Gastrocnemius medialis (tissue), 4 donors: ENCODE measurements at places on chromosomes 4 and X. TPM values are rescaled to one million over a fixed set of nuclear protein-coding genes. Genes with fewer than 3 reads are reported as not detected.

GRCh38 chrX:136166221-136166855 is 19.0 kb downstream of the FHL1 start:
- peaks cover 24% of the 10 kb centered on the region for H3K4me1 ChIP-seq
- peak overlapping the region; percentile 54 for H3K27ac ChIP-seq
- no peaks in the 10 kb centered on the region for H3K27me3 ChIP-seq

GRCh38 chr4:100657187-100657586 is 139.4 kb upstream of the EMCN start:
- no peaks in the 10 kb centered on the region for H3K4me1 ChIP-seq
- no peak for DNase-seq
- H3K27me3 ChIP-seq = no peaks in the 10 kb centered on the region

GRCh38 chr4:1510931-1511330 is 104.7 kb upstream of the NKX1-1 start:
- H3K36me3 ChIP-seq = no peaks in the 10 kb centered on the region
- H3K4me1 ChIP-seq = no peaks in the 10 kb centered on the region
- peak overlapping the region; percentile 21 for H3K4me3 ChIP-seq
- H3K27ac ChIP-seq = no peak overlapping the region
- DNase-seq = no peak

DNA sequence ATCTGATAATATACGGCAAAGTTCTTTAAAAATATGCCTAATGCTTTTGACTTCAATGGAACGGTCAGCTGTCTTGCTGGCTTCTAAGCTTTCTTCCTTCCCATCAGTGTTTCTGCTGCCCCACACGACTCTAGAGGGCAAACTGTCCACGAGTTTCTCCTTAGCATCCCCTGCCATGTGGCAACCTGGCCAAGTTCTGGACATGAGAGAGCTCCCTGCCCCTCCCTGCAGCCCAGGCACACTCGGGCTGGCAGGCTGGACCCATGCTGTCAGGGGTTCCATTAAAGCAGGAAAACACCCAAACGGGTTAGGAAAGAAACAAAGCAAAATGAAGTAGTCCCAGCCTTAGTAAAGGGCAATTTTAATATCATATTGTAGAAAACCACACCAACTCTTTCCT is 38.8 kb downstream of the KDR start:
- no peak overlapping the region for H3K4me3 ChIP-seq
- H3K27me3 ChIP-seq = no peaks in the 10 kb centered on the region
- no peak for DNase-seq
- peaks cover under 1% of the 10 kb centered on the region for H3K4me1 ChIP-seq
- no peak overlapping the region for H3K27ac ChIP-seq
- H3K36me3 ChIP-seq = no peaks in the 10 kb centered on the region

- no peak for DNase-seq
- no peak overlapping the region for H3K4me3 ChIP-seq
- H3K36me3 ChIP-seq = no peaks in the 10 kb centered on the region
- H3K27ac ChIP-seq = no peak overlapping the region
- no peaks in the 10 kb centered on the region for H3K27me3 ChIP-seq
Measured at GRCh38 chr4:168151327-168151726, 59.0 kb downstream of the ANXA10 start.

- no peak overlapping the region for H3K4me3 ChIP-seq
- no peaks in the 10 kb centered on the region for H3K4me1 ChIP-seq
- no peaks in the 10 kb centered on the region for H3K36me3 ChIP-seq
- H3K27me3 ChIP-seq = no peaks in the 10 kb centered on the region
- no peak for DNase-seq
Measured at GRCh38 chrX:69029771-69030170, 135.5 kb downstream of the PJA1 start.

The RBM46 gene
- total RNA-seq = not detected

The SSX4 gene
- total RNA-seq = not detected

The PPID gene
- 36.0 TPM for total RNA-seq

The AREG gene
- 56.1 TPM for total RNA-seq

- H3K4me1 ChIP-seq = no peaks in the 10 kb centered on the region
- DNase-seq = no peak
- no peaks in the 10 kb centered on the region for H3K27me3 ChIP-seq
- H3K4me3 ChIP-seq = no peak overlapping the region
- H3K36me3 ChIP-seq = no peaks in the 10 kb centered on the region
Measured at GRCh38 chr4:189767941-189768340, 172.7 kb upstream of the FRG1 start.

DNA sequence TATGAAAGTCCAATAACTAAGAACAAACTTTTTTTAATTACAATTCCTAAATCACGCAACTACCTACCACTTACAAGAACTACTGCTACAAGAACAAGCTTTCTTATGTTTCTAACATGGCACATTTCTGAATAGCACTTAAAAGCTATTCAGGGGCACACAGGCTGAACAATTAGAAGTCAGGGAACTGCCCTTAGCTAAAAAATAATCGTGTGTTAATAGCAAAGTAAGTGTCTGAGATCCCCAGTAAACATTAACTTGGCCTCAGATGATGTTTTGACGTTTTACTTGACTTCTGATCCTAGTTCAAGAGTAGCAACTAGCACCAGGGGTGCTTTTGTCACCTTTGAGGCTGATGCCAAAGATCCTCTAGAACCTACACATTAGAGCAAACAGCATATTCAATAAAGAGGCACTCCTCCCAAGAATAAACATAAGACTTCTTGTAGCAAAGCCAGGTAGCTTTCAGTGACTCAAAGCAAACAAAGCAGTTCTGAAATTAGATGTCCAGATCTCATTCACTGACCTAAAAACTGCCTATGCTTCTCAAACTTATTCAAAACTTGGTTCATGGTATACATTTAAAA is 16.2 kb downstream of the SPOCK3 start:
- H3K27ac ChIP-seq = no peak overlapping the region
- H3K4me3 ChIP-seq = no peak overlapping the region
- H3K36me3 ChIP-seq = no peaks in the 10 kb centered on the region
- no peaks in the 10 kb centered on the region for H3K27me3 ChIP-seq
- no peaks in the 10 kb centered on the region for H3K4me1 ChIP-seq
- DNase-seq = no peak

DNA sequence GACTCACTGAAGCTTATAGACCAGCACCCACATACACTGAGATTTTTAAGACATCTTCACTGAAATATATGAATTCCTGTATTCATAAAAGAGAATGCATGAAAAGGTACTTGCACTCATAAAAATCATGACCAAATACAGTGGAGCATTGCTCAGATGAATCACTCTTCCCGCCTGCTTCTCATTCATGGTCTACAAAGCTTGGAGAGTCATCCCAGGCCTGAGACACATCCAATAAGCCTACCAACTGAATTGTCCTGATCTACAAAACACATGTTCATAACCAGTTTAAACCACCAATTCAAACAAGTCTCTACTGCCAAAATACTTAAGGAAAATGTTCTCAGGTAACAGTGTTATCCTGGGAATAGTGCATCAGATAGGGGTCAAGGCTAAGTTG is 38.1 kb downstream of the PROM1 start:
- no peak overlapping the region for H3K27ac ChIP-seq
- DNase-seq = no peak
- H3K36me3 ChIP-seq = no peaks in the 10 kb centered on the region

GRCh38 chr4:113270520-113271319 is 221.3 kb downstream of the ANK2 start:
- no peak for DNase-seq
- H3K36me3 ChIP-seq = peaks cover 6% of the 10 kb centered on the region
- H3K4me3 ChIP-seq = no peak overlapping the region
- H3K4me1 ChIP-seq = no peaks in the 10 kb centered on the region

The HTN3 gene
- not detected for total RNA-seq

- no peaks in the 10 kb centered on the region for H3K4me1 ChIP-seq
- no peak for DNase-seq
- no peaks in the 10 kb centered on the region for H3K27me3 ChIP-seq
Measured at GRCh38 chr4:55069248-55069647, 56.1 kb downstream of the KDR start.

DNA sequence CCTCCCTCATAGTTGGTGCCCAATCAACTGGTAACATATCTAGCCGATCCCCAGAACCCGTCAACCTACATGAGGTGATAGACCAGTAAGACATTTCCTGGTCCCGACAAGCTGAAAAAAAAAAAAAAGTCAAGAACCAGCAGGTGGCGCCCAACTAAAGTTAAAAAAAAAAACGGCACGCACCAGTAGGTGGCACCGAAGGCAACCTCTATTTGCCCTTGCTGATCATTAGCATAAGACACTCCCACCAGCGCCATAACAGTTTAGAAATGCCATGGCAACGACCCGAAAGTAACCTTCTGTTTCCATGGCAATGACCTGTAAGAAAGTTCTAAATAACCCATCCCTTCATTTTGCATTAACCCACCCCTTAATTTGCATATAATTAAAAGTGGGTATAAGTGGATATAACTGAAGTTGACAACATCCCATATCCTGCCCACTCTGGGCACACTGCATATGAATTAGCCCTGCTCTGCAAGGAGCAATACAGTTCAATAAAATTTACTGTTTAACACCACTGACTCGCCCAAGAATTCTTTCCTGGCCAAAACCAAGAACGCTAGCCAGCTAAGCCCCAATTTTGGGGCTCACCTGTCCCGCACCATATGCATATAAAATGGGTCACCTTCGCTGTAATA is 83.9 kb upstream of the SPANXB1 start:
- H3K4me3 ChIP-seq = no peak overlapping the region
- no peak for DNase-seq
- no peak overlapping the region for H3K27ac ChIP-seq
- no peaks in the 10 kb centered on the region for H3K4me1 ChIP-seq
- no peaks in the 10 kb centered on the region for H3K36me3 ChIP-seq

- H3K36me3 ChIP-seq = no peaks in the 10 kb centered on the region
- no peak overlapping the region for H3K4me3 ChIP-seq
- H3K4me1 ChIP-seq = no peaks in the 10 kb centered on the region
- no peak overlapping the region for H3K27ac ChIP-seq
- no peak for DNase-seq
Measured at GRCh38 chr4:105327956-105328355, 145.9 kb downstream of the PPA2 start.

The ZNF630 gene
- 0.78 TPM for total RNA-seq

The SMARCA1 gene
- total RNA-seq = 16.7 TPM

GRCh38 chrX:79259073-79259689 is 108.0 kb downstream of the ITM2A start:
- no peaks in the 10 kb centered on the region for H3K27me3 ChIP-seq
- no peak for DNase-seq
- H3K36me3 ChIP-seq = no peaks in the 10 kb centered on the region
- no peaks in the 10 kb centered on the region for H3K4me1 ChIP-seq

- DNase-seq = no peak
- H3K27ac ChIP-seq = peak overlapping the region; percentile 91
- no peaks in the 10 kb centered on the region for H3K27me3 ChIP-seq
- H3K36me3 ChIP-seq = no peaks in the 10 kb centered on the region
- H3K4me1 ChIP-seq = peaks cover 3% of the 10 kb centered on the region
Measured at GRCh38 chrX:155028129-155028528, 1.5 kb downstream of the FUNDC2 start.

DNA sequence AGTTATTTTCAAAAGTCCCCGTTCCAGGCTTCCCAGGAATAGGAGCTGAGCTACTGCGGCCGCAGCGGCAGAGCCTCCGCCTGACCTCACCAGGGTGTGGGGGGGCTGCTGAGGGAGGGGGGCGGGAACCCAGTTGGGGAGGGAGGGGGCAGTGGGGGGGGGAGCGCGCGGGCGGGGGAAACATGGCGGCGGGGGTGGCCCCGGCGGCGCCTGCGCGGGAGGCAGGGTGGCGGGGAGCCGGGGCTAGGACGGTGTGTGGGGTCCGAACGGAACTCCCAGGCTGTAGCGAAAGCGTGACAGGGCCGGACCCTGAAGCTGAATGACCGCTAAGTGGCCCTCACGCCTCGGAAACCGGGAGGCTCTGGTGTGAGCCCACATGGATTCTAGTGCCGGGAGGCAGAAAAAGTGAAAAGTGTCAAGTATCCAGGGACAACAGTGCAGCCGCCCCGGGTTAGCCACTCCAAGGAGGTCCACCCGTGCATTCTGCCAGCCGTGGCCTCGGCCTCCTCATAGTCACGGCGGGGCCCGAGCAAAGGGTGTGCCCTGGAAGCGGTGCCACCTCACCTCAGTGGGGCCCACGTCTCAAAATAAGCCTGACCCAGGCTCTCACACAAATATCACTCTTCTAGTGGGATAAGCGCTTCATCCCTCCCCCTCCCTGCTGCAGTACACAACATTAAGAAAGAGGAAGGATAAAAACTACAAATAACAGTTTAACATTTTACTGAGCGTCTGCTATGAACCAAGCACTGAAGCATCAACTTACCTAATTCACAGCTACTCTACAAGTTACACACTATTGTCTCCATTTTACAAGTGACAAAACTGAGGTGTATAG is at the start of gene KLHL13:
Gene KLHL13 (minus strand): TSS at position 98 of the 838 bp plus-strand sequence. CDS start 88,337 bp downstream, outside the sequence.
- no peaks in the 10 kb centered on the region for H3K27me3 ChIP-seq
- H3K4me3 ChIP-seq = peak within 1 kb of the TSS; percentile 71
- peak; percentile 5 for DNase-seq
- no peaks in the 10 kb centered on the region for H3K36me3 ChIP-seq

The RAB40A gene
- total RNA-seq = not detected

The FAM120C gene
- total RNA-seq = 9.7 TPM

- H3K27me3 ChIP-seq = no peaks in the 10 kb centered on the region
- no peaks in the 10 kb centered on the region for H3K4me1 ChIP-seq
- DNase-seq = no peak
- H3K4me3 ChIP-seq = no peak overlapping the region
- no peaks in the 10 kb centered on the region for H3K36me3 ChIP-seq
- no peak overlapping the region for H3K27ac ChIP-seq
Measured at GRCh38 chr4:185710487-185710995, 101.5 kb downstream of the SORBS2 start.

DNA sequence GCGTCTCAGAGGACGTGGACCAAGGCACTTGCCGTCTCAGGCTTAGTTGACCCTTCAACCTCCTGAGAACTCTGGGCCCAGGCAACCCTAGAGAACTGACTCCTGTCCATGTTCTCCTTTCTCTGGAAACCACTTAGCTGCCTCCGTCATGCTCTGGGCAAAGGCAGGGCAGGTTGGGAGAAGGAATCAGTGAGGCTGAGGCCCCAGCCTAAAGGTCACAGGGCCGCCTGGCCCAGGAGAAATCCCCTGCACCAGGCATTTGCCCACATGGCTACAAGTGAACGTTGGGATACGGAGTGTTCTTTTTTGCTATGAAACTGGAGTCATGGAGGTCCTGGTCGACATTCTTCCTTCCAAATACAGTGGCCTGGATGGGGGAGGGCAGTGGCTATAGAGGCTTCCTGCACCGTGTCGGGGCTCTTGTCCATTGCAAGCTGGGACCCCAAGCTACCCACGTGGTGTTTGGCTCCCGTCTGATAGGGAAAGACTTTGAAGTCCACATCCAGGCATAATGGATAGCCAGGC is 76.0 kb downstream of the CRMP1 start:
- DNase-seq = no peak
- H3K36me3 ChIP-seq = no peaks in the 10 kb centered on the region
- H3K4me3 ChIP-seq = no peak overlapping the region
- H3K27ac ChIP-seq = no peak overlapping the region
- H3K27me3 ChIP-seq = no peaks in the 10 kb centered on the region

DNA sequence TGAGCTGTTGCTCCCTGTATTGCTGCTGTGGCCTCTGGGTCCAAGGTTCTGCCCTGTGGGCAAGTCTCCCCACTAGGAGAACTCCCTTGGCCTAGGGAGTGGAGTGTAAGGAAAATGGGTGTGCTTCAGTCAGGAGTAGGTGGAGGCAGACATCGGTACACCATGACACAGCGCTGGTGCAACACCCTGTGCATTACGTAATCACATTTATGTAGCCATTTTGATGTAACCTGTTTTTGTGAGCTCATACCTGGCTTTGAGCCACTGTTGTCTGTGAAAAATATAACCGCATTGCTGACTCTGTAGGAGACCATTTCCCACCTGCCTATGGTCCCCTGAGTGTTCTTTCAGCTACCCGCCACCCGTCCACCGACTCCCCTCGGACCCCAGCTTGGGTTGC is 700.5 kb upstream of the AGA start:
- DNase-seq = no peak
- no peaks in the 10 kb centered on the region for H3K27me3 ChIP-seq
- no peaks in the 10 kb centered on the region for H3K36me3 ChIP-seq
- H3K4me1 ChIP-seq = no peaks in the 10 kb centered on the region

The WDR1 gene
- total RNA-seq = 69.7 TPM

The ARHGAP6 gene
- total RNA-seq = 15.2 TPM
